ENCODE measurements at places on chromosomes 1 and 21.

DNA sequence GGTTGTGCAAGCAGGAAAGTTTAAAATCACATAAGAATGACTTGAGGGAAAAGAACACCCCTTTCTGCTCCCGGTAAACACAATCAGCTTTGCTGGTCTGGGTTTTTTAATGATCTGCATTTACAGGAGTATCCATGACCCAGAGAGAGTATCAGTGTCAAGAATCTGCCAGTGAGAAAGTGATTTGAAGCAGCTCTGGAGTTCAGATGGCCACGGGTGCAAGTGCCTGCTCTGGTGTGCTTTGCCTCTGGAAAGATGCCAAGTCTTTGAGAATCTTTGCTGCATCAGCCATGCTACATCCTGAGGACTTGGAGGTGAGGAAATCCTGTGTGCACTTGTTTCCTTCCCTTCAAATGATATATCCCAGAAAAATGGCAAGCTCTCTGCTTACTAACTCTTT is 18.6 kb upstream of the MYSM1 start:
- no peak for DNase-seq

DNA sequence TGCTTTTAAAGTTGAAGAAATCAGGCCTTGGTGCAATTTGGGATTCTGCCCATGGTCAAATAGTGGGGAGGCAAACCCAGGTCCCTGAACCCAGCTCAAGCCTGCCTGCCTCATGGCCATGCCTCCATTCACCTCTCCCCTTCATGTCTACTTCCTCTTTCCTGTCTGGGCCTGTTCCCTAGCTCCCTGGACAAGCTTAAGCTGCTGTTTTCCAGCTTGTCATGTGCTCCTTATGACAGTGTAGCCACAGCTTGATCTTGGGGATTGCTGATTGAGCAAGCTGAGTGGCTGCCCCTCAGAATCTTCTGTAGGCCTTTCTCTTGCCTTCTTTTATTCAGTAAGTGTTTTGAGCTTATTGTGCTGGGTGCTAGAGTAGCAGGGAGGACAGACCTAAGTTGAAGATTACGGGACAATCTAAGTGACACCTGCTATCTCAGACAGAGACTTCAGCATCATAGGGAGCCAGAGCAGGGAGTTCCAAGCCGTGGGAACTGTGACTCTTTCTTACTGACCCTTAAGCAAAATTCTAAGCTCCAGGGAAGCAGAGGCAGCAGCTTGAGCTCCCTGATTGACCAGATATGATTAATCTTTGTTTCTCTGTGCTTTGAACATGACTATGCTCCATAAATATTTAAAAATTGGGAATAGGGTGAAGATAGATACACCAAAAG is 520 bp upstream of the MR1 start:
- no peak for DNase-seq

DNA sequence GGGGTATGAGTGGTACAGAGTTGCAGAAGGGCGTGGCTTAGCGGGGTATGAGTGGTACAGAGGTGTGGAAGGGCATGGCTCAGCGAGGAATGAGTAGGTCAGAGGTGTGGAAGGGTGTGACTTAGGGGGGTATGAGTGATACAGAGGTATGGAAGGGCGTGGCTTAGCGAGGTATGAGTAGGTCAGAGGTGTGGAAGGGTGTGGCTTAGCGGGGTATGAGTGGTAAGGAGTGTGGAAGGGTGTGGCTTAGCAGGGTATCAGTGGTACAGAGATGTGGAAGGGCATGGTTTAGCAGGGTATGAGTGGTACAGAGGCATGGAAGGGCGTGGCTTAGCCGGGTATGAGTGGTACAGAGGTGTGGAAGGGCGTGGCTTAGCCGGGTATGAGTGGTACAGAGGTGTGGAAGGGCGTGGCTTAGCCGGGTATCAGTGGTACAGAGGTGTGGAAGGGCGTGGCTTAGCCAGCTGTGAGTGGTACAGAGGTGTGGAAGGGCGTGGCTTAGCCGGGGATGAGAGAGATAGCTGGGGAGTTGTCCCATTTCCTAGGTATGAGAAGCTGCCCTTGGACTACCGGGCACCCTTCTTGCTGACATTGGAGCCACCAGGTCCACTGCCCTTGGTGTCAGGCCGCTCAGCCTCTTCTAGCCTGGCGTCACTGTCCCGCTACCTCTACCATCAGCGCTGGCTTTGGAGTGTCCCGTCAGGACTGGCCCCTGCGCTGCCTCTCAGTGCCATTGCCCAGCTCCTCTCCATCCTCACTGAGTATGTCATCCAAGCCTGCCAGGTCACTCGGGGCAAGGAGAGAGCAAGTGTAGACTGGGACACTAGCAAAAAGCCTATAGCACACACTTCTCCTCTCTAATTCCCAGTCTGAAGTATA is 29.8 kb downstream of the HYI start:
- no peak for DNase-seq

DNA sequence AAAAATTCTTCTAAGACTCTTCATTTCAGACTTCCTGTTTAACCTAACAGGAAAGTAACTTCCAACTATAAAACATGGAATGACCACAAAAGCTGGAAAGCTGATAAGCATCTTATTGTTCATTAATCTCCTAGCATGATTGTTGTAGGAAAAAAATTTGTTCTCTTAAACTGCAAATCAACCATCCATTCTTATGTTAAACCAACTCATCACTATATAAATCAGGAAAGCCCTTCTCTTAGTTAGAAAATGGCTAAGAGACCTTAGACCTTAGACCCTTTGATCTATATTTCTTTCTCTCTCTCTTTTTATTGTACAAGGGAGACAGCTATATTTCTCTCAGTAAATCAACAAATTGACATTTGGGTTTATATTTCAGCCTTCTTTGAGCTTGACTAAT is 101.4 kb downstream of the UBE2U start:
- DNase-seq: no peak

DNA sequence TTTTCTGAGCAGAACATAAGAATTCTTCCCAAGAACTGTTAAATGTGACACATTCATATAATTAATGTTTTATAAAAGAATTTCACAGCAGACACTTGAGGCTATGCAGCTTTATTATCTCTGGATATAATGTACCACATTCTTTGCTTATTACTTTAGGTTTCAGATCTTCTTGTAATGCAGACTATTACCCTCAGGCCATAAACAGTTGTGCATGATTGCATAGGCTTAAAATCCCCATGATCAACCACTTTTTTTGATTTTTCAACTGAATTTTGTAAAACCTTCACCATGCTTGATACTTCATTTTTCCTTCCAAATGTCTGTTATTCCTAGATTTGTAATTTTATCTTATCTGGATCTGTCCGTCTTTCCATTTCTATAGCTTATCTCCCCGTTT is 1355.7 kb downstream of the BRINP3 start:
- no peak for DNase-seq

DNA sequence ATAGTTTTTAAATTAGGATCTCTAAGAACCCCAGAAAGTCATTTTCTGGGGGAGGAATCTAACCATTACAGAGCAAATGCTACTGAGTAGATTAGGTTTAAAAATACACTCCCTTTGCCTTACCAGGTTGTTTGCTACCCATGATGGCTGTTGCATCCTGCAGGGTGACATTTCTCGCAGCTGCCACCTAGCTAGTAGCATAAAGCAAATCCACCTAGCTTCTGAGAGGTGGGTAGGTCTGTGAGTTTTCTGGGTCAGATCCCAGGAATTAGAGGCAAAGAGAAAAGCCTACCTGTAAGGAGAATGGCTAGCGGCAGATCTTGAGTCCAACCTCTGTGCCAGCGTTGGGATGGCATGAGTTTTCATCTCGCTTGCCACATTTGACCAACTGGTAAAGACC is 95.9 kb downstream of the DAB1 start:
- no peak for DNase-seq

DNA sequence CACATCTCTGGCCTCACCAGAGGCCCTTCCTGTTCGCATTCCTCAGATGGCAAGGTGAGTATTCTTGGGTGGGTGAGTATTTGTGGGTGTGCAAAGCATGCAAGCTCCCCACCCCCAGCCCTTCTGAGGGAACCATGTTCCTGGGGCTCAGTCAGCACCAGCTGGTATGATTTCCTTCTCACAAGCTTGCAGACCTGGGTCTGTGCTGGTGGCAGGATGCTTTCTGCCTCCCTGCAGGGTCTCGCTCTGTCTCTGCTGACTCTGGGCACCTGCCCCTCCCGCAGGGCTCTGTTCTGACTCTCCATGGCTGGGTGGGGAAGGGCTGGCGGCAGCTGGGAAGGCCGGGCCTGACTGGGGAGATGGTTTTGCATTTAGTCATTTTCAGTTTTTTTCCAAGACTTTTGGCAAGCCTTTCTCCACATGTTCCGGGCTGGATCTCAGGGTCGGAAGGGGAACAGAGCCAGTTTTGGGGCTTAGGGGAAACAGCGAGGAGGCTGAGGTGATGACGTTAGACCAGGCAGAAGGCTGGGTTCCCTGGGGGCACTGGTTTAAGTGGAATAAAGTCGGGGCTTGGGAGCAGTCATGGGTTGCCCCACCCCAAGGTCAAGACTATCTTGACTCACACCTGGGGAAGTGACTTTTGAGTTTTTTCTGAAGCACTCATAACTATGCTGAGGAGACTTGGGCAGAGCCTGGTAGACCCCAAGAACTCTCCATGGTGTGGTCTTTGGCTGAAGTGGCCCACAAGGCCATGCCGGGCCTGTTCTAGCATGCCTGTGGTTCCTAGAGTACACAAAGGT is 6.2 kb downstream of the RASSF5 start:
- DNase-seq: no peak

GRCh38 chr1:29481031-29481430 is 244.7 kb downstream of the PTPRU start:
- no peak for DNase-seq

GRCh38 chr1:92877792-92878191 is 46.0 kb downstream of the RPL5 start:
- no peak for DNase-seq
